ENCODE measurements at places on chromosomes 4 and X. TPM values are rescaled to one million over a fixed set of nuclear protein-coding genes. Genes with fewer than 3 reads are reported as not detected.

DNA sequence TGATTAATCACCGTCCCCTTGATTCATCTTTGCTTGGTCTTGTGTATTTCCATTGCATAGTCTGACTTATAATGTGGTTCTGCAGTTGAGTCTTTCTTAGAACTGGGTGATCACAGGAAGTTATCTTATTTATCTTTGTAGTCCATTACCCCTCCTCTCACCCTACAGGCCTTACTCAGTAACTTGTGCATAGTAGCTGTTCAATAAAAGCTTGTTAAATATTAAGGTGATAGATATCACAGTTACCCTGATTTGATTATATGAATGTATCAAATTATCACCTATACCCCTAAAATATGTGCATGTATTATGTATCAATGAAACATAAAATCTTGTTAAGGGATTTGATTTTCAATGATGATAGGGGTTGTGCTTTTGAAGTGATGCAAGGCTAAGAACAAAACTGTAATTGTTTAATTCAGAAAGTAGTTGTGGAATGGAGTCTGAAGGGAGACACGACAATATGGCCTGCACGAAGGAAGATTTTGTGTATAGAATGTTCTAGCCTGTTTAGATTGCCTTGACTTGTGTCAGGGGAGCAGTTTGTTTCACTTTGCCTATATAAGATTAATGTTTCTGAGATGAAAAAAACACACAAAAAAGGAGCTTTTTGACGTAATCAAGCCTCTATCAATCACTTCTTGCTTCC is 132.4 kb upstream of the LIMCH1 start:
- no peak for DNase-seq

- no peak for DNase-seq
These were observed 2.2 kb downstream of the SOX3 start for GRCh38 chrX:140502491-140503237.

- no peak for DNase-seq
These were observed 2.9 kb upstream of the MSL3 start for GRCh38 chrX:11754958-11755645.

- peak; percentile 85 for DNase-seq
These were observed 741 bp downstream of the SPATA18 start for GRCh38 chr4:52051615-52052474.

- DNase-seq, result no peak
These were observed 147.7 kb downstream of the TMEM47 start for GRCh38 chrX:34509394-34509793.

GRCh38 chrX:34918856-34919255 is 23.7 kb upstream of the FAM47B start:
- DNase-seq, result no peak

- DNase-seq, result no peak
These were observed 248.5 kb upstream of the DIAPH2 start for GRCh38 chrX:96436105-96436504.

DNA sequence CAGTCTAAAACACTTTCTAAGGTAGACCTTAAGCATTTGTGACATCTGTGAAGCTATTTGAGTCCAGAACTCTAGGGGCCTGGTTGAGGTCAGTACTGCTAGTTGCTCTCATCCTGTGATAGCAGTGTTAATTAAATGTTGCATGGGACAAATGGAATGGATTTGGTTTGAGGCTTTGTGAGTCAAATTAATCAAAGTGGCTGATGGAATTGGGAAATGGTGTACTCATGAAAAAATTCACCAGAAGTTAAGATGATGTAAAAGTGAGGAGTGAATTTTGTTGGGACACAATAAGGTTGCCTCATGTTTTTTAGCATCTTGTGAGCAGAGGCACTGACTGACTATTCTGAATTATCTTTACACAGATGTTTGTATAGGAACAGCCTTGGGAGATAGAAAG is 99.2 kb upstream of the ARSJ start:
- no peak for DNase-seq

GRCh38 chr4:100674976-100675375 is 157.2 kb upstream of the EMCN start:
- DNase-seq, result no peak

The CCNB3 gene
- total RNA-seq, result 0.09 TPM

The AMMECR1 gene
- 21.2 TPM for total RNA-seq

The SLC9B1 gene
- total RNA-seq, result not detected

The CCKAR gene
- total RNA-seq, result not detected

The TEX11 gene
- total RNA-seq, result 0.61 TPM

The ATP8A1 gene
- total RNA-seq, result 12.2 TPM

Measured in H1 (cell line).